Left lobe of liver (tissue), 2 donors: ENCODE measurements at places on chromosomes 2 and 18.

DNA sequence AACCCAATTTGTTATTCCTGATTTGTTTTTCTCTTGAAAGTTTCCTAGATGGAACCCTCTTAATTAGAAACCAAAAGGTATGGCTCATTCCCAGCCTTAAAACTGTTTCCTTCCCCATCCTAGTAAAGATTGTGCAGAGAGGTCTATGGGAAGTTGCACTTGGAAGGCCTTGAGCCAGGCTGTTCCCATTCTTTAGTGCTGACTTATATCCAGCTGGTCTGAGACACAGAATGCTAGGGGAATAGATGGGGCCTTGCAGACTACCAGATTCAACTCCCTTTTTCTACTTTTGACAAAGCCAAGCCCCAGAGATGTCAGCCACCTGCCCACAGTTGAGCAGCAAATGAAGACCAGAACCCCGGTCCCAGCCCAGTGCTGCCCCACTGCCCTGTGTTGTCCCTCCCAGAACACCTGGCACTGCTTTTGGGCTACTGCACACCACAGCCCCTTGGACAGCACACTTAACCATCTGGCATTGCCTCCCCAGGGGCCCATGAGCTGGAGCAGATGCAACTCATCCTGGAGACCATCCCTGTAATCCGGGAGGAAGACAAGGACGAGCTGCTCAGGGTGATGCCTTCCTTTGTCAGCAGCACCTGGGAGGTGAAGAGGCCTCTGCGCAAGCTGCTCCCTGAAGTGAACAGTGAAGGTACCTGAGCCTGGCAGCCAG is 98.2 kb downstream of the MRO start:
- DNase-seq = no peak

DNA sequence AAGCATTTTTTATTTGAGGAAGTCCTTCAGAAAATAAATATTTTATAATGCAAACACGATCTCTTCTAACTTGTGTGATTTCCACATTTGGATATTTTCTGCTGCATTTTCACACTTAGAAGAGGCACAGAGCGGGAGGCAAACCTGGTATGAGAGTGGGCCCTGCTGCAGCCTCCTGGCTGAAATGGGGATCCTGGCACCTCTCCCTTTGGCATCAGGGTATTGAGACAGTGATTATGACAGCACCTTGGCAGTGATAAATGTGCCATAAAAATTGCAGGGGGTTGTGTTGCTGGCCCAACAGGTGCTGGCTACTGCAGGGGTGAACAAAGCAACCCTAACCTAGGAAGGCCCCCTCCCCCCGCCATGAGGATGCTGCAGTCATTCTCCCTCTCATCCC is 128.6 kb downstream of the TSN start:
- no peak for DNase-seq

DNA sequence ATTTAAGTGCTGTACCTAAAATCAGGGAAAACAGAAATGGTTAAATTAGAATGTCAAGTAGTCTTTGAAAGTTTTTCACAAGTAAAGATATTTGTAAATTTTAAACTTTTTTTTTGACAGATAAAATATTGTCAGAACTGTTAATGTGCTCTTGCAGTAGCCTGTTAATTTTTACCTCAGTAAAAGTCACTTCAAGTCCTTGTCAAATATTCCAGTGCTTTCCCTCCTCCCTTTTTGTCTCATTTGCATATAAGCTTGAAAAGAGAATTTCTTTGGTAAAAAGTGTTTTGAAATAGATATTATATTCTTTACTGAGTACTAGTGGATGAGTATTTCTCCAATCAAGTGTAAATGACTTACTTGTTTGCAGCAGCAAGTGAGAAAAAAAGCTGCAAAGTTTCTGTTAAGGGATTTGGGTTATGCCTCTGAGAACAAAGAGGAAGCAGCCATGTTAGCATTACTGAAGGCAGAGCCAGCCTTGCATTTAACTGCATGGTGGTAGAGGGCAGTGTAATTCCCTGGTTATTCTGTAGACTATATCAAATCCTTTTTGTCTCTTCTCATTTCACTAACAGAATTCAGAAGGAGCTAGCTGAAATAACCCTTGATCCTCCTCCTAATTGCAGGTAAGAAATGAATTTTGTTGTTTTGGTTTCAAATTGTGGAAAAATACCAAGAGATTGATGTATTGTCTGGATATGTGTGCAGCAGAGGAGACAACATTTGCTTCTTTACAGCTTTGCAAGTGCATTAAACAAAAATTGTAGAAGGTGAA is 3.2 kb downstream of the UBE2E3 start:
- peak; percentile 47 for DNase-seq

DNA sequence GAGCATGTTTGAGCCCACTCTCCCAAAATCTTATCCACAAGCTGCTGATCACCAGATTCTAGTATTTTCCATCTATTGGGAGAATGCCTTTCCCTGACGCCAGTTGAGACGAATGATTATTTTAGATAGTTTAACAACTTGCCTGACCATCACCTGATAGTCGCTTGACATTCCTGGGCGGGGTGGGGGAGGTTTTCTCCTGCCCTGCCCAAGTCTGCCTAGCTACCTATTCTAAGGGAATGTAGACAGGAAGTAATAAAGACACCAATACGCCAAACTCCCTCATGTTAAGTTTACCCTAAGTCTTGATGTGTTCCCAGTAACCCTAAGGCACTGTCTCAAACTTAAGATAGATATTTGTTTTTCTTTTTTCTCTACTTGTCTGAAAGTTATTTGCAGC is 4.6 kb upstream of the ACAA2 start:
- DNase-seq = no peak

DNA sequence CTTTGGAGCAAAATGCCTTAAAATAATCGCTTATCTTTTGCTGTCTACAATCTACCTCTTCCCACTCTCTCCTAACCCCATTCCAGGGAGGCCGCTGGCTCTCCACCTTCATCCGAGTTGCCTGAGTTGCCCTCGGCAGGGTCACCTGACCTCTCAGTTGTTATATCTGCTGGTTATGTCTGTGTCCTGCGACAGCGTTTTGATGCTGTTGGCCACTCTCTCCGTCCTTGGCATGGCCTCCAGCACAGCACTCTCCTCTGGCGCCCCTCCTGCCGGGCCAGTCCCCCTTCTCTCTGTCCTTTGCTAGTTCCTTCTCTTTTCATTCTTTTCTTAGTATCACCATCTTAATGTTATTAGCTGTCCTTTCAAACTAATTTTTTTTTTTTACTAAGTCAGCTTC is 41.6 kb downstream of the TRAF3IP1 start:
- no peak for DNase-seq

DNA sequence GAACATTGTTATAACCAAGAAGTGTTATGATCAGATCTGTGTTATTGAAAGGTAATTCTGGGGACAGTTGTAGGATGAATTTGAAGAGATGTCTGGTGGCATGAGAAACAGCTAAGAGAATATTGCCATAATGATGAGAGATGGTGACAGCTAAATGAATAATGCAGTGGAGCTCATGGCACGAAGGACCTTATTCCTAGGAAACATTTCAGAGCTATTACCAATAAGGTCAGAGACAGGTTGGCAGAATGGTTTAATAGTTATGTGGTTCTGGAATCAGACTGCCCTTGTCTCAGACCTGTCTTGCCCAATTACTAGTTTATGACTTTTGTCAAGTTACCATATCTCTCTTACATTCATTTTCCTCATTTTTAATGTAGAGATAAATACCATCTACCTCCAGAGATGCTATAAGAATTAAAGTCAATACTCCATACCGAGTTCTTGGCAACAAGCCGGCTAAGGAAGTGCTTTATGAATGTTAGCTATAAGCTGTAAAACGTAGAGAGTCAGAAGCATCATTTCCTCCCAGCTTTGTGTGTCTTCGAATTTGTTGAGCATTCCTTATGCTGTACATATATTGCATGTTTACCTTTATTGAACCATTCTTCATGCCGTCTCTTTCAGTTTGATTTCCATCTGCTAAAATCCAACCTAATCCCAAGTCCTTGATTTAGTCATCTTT is 73.6 kb upstream of the COL5A2 start:
- DNase-seq = no peak

GRCh38 chr2:8994386-8994785 is 9.1 kb downstream of the MBOAT2 start:
- no peak for DNase-seq

GRCh38 chr2:86645752-86646151 is 22.1 kb upstream of the RNF103 start:
- no peak for DNase-seq

- no peak for DNase-seq
Observed at GRCh38 chr2:225008935-225009334, 33.3 kb downstream of the DOCK10 start.

DNA sequence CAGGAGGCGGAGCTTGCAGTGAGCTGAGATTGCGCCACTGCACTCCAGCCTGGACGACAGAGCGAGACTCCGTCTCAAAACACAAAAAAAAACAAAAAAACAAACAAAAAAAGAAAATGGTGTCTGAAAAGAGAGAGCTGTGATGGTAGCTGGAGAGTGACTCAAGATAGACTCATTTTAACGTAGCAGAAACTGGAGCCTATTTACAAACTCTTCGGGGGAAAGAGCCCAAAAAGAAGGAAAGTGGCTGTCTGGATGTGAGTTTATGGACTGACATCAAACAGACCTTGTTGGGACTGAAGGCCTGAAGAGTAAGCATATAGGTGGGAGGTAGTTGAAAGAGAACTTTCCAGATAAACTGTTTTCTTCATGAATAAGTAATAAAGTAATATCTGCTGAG is 51.8 kb downstream of the LIMS1 start:
- DNase-seq = no peak

DNA sequence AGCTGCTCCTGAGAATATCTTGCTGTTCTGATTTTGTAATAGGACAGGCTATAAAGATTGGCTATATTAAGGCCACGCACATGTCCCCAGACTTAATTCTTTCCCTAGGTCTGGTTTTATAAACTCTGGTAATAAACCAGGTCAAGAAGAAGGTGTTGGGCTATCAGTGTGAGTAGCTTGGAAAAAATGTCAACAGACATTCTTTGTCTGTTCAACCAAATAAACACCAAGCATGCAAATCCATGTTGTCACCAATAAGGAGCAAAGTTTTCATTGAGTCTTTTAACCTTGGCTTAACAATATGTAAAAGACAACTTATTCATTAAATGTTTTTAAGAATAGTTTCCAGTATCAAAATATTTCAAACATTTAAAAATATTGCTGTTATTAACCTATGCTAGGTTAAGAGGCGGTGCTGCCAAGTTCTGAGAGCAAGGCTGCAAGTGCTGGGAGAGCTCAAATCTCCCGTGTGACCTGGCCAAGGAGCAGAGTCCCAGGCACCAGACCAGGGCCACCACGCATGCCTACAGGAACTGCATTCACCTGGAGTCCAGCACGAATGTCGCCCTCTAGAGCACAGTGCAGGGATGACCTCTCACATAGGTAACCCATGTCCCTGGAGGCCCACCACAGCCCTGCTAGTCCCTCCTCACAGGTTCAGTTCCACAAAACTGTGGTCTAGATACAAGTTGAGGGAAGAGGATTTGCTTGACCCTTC is 120.5 kb upstream of the POU3F3 start:
- DNase-seq = no peak

GRCh38 chr2:109372171-109372568 is 241.6 kb downstream of the SEPTIN10 start:
- DNase-seq = peak; percentile 11
